ENCODE measurements at places on chromosomes 13 and 19.

GRCh38 chr13:88908961-88909441 lies 1237.8 kb downstream of the SLITRK5 start:
- no peak overlapping the region for H3K27ac ChIP-seq
- H3K4me3 ChIP-seq, result no peak overlapping the region
- H3K36me3 ChIP-seq, result peaks cover 7% of the 10 kb centered on the region

GRCh38 chr13:41851351-41851750 lies 109.6 kb downstream of the VWA8 start:
- no peak overlapping the region for H3K27ac ChIP-seq
- H3K36me3 ChIP-seq, result peaks cover 17% of the 10 kb centered on the region
- H3K4me3 ChIP-seq, result no peak overlapping the region
- no peaks in the 10 kb centered on the region for H3K27me3 ChIP-seq
- H3K4me1 ChIP-seq, result no peaks in the 10 kb centered on the region

DNA sequence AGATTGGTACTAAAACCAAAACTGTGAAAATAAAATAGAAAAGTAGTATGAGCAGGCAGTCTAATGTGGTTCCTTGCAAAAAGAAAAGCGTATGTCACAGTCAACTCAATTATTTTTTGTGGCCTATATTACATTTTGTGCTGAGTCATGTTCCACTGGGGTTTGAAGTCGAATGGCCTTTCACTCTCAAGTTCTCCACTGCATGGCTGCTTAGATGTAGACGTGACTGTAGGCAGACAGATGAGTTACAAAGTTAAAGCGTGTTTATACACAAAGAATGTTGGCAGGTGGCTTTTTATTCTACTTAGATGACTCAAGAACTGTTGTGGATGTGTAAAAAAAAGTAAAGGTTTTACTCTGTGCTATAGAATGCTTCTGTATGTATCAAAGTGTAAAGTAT lies 133.9 kb downstream of the SLITRK6 start:
- no peak for DNase-seq
- H3K4me1 ChIP-seq, result peaks cover 19% of the 10 kb centered on the region
- no peaks in the 10 kb centered on the region for H3K36me3 ChIP-seq
- H3K27ac ChIP-seq, result no peak overlapping the region

- H3K4me1 ChIP-seq, result no peaks in the 10 kb centered on the region
- no peak overlapping the region for H3K4me3 ChIP-seq
- no peak for DNase-seq
- no peaks in the 10 kb centered on the region for H3K36me3 ChIP-seq
- H3K27ac ChIP-seq, result no peak overlapping the region
- no peaks in the 10 kb centered on the region for H3K27me3 ChIP-seq
Observed at GRCh38 chr13:105207572-105208293, 1327.7 kb downstream of the EFNB2 start.

- H3K36me3 ChIP-seq, result no peaks in the 10 kb centered on the region
- peaks cover 26% of the 10 kb centered on the region for H3K4me1 ChIP-seq
- DNase-seq, result no peak
- H3K4me3 ChIP-seq, result no peak overlapping the region
Observed at GRCh38 chr13:33283195-33283911, 2.2 kb downstream of the STARD13 start.

DNA sequence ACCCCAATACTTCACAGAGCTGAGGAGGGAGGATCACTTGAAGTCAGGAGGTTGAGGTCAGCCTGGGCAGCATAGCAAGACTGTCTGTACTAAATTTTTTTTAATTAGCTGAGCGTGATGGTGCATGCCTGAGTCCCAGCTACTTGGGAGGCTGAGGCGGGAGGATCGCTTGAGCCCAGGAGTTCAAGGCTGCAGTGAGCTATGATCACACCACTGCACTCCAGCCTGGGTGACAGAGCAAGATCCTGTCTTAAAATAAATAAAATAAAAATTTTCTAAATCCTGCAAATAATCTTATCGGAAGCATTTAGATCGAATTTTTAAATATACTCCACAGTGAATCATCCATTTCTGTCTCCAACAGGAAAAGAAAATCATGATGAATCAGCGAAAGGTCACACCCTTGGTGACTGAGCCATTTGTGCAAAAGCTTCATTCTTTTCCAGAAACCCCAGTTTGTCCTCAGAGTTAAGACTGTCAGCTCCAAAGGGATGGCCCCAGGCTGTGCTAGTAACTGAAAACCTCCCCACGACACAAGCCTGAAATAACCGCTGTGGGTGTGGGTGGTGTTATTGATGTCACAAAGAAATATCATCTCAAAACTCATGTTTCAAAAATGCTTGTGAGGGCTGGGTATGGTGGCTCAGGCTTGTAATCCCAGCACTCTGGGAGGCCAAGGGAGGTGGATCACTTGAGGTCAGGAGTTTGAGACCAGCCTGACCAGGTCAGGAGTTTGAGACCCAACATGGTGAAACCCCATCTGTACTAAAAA lies 167.6 kb downstream of the PTPRS start:
- no peak for DNase-seq
- no peaks in the 10 kb centered on the region for H3K36me3 ChIP-seq
- H3K4me1 ChIP-seq, result no peaks in the 10 kb centered on the region
- no peak overlapping the region for H3K27ac ChIP-seq
- H3K4me3 ChIP-seq, result no peak overlapping the region
- peaks cover 12% of the 10 kb centered on the region for H3K27me3 ChIP-seq

DNA sequence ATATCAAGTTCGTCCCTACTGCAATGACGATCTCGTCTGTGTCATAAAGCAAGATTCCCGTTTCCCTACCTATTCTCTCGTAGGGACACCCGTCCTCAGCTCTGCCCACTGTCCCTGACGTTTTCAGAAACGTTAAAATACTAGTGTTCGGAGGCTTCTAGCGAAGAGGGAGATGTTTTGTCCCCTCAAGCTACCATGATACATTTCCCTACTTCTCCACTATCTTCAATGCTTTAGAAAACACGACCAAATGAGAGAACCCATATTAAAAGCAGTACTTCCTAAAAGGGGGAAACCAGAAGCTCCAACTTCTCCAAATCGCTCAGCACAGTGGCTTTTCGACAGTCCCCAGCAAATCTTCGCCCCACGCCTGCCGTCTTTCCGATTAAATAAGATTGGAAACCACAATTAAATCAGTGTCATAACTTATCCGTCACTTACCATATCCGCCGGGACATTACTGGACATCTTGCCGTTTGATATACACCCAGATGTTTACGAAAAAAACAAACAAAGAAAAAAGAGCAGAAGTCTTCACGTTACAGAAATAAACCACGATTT lies 1.3 kb downstream of the UBL3 start:
- peak overlapping the region; percentile 43 for H3K27ac ChIP-seq
- no peaks in the 10 kb centered on the region for H3K27me3 ChIP-seq
- H3K36me3 ChIP-seq, result no peaks in the 10 kb centered on the region
- peak overlapping the region; percentile 91 for H3K4me3 ChIP-seq
- peaks cover 36% of the 10 kb centered on the region for H3K4me1 ChIP-seq

DNA sequence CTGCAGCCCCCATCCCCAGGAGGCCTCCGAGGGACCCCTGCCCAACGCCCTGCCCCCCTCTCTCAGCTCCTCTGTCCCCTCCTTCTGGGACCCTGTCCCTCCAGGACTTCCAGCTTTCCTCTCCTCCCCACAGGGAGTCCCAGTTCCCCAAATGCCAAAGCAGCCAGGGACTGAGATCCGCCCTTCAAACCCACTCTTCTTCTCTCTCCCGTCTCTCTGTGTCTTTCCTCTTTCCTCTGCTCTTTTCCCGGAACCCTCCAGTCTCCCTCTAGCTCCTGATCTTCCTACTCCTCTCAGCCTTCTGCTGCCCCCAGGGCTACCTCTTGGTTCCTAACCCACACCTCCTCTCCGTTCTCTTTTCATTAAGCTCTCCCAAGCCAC lies 377 bp downstream of the CA11 start:
- peaks cover 2% of the 10 kb centered on the region for H3K27me3 ChIP-seq
- H3K4me3 ChIP-seq, result peak overlapping the region; percentile 85
- DNase-seq, result peak; percentile 41
- peaks cover 9% of the 10 kb centered on the region for H3K4me1 ChIP-seq
- H3K27ac ChIP-seq, result peak overlapping the region; percentile 84

- DNase-seq, result peak; percentile 55
- H3K27ac ChIP-seq, result no peak overlapping the region
- H3K4me1 ChIP-seq, result peaks cover 14% of the 10 kb centered on the region
- no peaks in the 10 kb centered on the region for H3K36me3 ChIP-seq
Observed at GRCh38 chr19:42323852-42324654, 1.4 kb upstream of the MEGF8 start.

GRCh38 chr19:52570000-52570861 lies at the start of gene ZNF701:
TSS of gene ZNF701 (plus strand) at chr19:52570287. CDS start at chr19:52574148, 3,861 bp downstream.
- H3K27me3 ChIP-seq, result no peaks in the 10 kb centered on the region
- H3K4me3 ChIP-seq, result peak within 1 kb of the TSS; percentile 91
- peak within 1 kb of the TSS; percentile 99 for H3K27ac ChIP-seq
- peak; percentile 99 for DNase-seq
- peaks cover 45% of the 10 kb centered on the region for H3K4me1 ChIP-seq
- H3K36me3 ChIP-seq, result peaks cover 32% of the 10 kb centered on the region

GRCh38 chr13:73449252-73449651 lies 390.4 kb downstream of the KLF5 start:
- H3K27me3 ChIP-seq, result no peaks in the 10 kb centered on the region
- no peak overlapping the region for H3K4me3 ChIP-seq
- no peak for DNase-seq
- H3K27ac ChIP-seq, result no peak overlapping the region
- H3K4me1 ChIP-seq, result no peaks in the 10 kb centered on the region

DNA sequence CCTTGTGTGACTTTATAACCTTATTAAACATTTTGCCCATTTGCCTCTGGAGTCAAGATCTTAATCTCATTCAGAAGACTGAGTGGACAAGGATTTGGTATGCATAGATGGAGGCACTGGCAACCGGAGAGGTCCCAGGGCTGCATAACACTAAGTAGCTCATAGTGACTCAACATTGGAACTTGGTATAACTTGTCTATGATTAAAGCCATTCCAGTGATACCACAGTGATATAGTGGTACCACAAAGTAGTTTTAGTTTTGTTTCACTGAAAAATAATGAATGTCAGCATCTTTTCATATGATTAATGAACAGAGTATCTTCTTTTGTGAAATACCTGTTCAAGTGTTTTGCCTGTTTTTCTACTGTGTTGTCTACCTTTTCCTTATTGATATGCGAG lies 26.4 kb downstream of the CDK8 start:
- H3K27ac ChIP-seq, result no peak overlapping the region
- peaks cover 20% of the 10 kb centered on the region for H3K36me3 ChIP-seq
- no peaks in the 10 kb centered on the region for H3K27me3 ChIP-seq
- H3K4me1 ChIP-seq, result peaks cover 18% of the 10 kb centered on the region
- no peak overlapping the region for H3K4me3 ChIP-seq

DNA sequence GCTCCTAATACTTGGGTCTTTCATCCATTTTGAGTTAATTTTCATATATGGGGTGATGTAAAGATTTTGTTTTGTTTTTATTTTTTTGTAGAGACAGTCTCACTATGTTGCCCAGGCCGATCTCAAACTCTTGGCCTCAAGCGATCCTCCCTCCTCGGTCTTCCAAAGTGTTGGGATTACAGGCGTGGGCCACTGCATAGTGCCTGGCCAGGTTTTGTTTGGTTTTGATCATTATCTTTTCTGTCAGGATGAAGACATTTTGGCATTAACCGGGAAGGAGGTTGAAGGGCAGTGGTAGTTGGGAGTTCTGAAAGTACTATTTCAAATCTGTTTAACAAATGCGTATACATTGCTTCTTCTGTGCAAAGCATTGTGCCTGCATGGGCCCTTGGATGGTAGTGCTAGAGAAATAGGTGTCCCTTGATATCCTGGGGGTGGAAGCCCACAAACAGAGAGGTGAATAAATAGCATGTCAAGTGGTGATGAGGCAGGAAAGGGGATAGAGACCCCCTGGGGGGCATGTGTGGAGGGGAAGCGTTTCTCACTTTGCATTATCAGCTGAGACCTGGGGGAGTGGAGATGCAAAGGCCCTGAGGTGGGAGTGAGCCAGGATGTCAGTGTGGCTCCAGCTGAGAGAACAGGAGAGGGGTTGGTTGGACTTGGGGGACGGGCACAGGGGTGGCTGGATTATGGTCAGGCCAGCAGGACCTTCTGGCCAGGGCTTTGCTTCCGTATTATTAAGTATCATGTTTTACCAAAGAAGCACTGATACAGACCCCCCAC lies 41.4 kb downstream of the GATAD2A start:
- no peaks in the 10 kb centered on the region for H3K27me3 ChIP-seq
- peaks cover 60% of the 10 kb centered on the region for H3K4me1 ChIP-seq

DNA sequence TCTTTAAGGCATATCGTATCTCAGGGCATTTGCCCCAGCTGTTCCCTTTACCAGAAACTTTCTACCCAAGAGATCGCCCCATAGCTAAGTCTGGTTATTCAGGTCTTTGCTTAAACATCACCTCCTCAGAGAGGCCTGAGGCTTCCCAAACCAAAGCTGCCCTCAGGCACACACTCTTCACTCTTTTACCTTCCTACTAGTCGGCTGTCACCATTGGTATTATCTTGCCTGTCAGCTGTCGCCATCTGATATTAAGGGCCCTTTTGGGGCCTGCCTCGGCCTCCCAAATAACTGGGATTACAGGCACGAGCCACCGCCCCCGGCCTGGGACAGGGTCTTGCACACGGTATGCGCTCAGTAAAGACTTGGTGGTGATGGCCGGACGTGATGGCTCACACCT lies 1.0 kb downstream of the GADD45GIP1 start:
- peaks cover 24% of the 10 kb centered on the region for H3K36me3 ChIP-seq
- peaks cover 2% of the 10 kb centered on the region for H3K27me3 ChIP-seq
- DNase-seq, result no peak
- H3K4me3 ChIP-seq, result peak overlapping the region; percentile 90
- peak overlapping the region; percentile 55 for H3K27ac ChIP-seq

DNA sequence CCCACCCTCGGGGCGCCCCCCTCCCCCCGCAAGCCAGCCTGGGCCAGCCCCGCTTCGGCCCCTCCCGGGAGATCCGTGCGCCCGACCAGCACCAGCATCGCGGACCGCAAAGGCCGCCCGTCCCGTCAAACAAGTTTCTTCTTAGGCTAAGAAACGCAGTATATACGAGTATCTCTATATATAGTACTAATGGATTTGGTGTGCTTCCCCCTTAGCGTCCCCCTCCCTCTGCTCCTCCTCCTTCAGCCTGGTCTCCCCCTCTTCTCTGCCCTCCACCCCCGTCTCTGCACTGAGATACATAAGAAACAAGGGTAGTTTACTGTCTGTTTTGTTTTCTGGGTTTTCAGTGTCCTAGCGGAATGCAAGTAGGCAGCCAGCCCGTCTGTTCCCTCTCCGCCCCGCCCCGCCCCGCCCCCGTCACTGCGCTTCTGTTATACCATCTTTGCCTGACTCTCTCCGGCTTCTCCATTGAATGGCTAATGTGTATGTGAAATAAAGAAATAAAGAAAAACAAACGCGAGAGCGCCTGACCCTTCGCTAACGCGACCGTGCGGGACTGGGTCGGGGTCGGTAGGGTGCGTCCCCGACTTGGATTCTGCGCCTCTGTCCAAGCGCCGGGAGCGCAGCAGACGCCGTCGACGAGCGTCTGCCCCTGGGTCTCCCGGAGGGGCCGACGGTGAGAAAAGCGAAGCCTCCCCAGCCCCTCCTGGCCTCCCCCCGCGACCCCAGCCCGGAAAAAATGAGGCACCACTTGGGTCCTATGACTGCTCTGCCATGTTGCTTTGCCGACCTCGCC lies 4.2 kb downstream of the LYL1 start:
- peaks cover 85% of the 10 kb centered on the region for H3K27me3 ChIP-seq
- no peak for DNase-seq
- no peak overlapping the region for H3K27ac ChIP-seq
- H3K4me3 ChIP-seq, result peak overlapping the region; percentile 57
- H3K4me1 ChIP-seq, result peaks cover 28% of the 10 kb centered on the region
